Breast epithelium (tissue), 4 donors: ENCODE measurements at places on chromosomes 16 and 17. TPM values are rescaled to one million over a fixed set of nuclear protein-coding genes. Genes with fewer than 3 reads are reported as not detected.

The TMEM114 gene
- not detected for total RNA-seq

The GNGT2 gene
- total RNA-seq, result 0.66 TPM

- no peak for DNase-seq
Observed at GRCh38 chr17:81682565-81683207, 911 bp downstream of the ARL16 start.

DNA sequence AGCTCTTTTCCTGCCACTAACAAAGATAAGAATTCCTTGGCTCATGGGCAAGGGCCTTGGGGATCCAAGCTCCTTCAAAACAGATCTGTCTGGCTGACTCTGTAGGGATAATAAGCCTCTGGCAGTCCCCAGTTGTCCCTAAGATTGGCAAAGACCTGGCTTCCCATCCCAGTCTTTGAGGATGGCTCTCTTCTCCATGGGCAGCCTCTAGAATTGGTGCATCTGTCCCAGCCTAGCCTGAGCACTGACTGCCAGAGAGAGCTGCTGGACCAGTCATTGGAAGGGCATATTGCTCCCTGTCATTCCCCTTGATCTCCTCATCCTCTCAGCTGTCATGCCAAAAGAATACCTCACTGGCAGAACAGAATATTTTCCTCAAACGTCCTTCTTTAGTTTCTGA, 13.2 kb upstream of the CUEDC1 start:
- DNase-seq, result no peak

DNA sequence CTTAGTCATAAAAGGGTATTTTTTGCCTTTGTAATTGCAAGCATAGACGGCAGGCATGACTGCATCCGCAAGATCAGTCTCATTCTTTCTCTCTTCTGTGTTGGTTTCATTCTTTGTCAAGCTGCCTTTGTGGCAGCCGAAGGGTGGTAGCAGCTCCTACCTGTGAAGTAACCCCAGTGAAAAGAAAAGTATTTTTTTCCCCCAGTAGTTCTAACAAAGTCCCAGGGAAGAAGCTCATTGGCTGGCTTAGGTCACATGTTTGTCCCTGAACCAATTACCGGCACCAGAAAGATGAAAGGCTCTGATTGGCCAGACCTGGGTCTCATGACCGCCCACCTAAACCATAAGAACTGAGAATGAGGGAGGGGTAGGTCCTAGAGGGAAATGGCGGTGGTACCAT, 110.7 kb downstream of the RAP1GAP2 start:
- no peak for DNase-seq
